ENCODE measurements at places on chromosomes 7 and 10.

- no peak for DNase-seq
Measured at GRCh38 chr7:111654343-111654742, 92.1 kb upstream of the IMMP2L start.

DNA sequence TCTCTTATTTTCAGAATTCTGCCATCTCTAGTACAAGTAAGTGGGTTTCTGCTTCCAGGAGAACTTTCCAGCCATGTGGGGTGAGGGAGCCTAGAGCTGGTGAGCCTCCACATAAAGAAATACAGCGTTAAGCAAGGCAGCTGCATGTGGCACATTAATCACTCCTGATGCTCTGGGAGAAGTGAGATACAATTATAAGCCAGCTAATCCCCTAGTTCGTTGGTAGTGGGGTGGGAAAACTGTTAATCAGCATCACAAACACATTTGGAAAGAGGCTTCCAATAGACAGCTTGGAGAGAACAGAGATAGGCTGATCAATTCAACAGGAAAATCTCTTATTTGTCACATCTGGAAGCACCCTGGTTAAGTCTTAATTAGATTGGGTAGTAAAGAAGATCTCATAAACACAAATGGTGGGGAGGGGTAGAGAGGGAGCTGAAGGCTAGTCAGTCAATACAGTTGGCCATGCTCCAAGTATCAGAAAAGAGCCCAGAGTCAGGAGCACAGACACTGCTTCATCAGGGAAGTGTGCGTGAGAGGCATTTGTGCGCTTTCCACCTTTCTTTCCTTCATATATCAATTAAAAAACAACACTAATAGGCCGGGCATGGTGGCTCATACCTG, 130.6 kb downstream of the SORCS1 start:
- DNase-seq = no peak

DNA sequence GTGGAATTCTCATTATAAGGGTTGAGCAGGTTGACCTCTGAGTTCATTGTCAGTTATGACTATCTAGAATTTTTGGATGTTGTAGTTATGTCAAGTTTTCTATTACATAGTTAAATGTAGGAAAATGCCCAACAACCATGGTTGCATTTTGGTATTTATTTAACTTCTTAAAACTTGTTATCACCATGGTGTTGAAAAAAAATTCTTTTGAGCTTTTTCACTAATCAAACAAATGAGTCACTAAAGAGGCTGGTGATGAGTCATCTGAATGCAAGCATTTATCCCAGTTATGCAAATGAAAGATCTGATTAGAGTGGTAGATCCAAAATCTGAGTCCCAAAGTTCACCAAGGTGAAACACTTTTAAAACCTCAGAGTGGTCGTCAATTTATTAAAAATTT, 624.7 kb upstream of the IGFBP3 start:
- no peak for DNase-seq

GRCh38 chr10:86715156-86715795, 41.1 kb upstream of the BMPR1A start:
- no peak for DNase-seq

- no peak for DNase-seq
Measured at GRCh38 chr10:86632009-86632800, 22.1 kb upstream of the OPN4 start.

DNA sequence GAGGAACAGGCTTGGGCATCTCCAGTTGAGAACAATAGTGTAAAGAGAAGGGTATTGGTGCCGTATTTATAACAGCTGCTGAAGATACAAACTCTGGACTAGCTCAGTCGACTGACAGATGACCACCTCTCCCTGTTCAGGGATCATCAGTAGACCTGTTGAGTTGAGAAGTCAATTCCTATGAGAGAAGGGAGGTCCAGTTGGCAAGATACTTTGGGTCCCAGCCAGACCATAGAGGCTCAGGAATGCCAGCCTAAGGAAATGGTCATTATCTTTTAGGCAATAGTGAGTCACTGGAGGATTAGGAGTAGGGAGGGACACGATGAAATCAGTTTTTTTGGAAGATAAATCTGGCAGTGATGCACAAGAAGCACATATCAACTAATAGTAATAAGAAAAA, 202.9 kb downstream of the TRIL start:
- no peak for DNase-seq

DNA sequence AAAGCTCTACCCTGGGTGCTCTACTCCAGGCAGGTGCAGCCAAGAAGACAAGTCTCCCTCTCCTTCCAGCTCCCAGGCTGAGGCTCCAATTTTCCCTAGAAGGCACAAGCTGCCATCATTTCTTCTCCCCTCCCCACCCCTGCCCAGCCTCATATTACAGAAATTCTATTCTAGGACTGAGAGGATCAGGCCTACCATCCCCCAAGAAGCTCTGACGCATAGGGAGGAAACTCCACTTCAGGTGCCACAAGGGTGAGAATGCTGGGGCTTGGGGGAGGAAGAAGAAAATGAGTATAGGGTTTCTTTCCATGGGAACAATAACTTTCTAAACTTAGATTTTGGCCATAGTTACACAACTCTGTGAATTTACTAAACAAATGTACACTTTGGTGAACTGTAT, 35.3 kb downstream of the FEZF1 start:
- DNase-seq = no peak

GRCh38 chr10:58372607-58373441, 12.4 kb upstream of the TFAM start:
- no peak for DNase-seq

- DNase-seq = no peak
Measured at GRCh38 chr7:88322151-88322550, 15.5 kb upstream of the STEAP4 start.

GRCh38 chr10:107409522-107409921, 245.0 kb upstream of the SORCS1 start:
- DNase-seq = no peak

DNA sequence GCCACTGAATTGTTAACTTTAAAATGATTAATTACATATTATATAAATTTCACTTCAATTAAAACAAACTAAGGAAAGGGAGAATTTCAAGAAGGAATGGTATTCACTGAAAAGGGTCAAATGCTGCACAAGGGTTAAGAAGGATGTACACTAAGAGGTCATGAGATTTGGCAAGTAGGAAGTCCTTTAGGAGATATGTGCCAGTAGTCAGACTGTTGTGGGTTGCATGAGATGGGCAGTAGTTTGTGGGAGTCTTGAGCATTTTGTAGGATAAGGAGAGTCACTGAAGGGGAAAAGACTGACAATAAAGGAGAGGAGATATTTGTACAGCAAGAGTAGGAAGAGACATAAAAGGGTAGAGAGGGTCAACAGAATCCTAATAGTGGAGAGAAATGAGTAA, 12.4 kb upstream of the PTPN12 start:
- no peak for DNase-seq

- DNase-seq = no peak
Measured at GRCh38 chr10:85650791-85651496, 715.7 kb downstream of the GRID1 start.

- no peak for DNase-seq
Measured at GRCh38 chr7:40843338-40843985, 708.7 kb downstream of the SUGCT start.

DNA sequence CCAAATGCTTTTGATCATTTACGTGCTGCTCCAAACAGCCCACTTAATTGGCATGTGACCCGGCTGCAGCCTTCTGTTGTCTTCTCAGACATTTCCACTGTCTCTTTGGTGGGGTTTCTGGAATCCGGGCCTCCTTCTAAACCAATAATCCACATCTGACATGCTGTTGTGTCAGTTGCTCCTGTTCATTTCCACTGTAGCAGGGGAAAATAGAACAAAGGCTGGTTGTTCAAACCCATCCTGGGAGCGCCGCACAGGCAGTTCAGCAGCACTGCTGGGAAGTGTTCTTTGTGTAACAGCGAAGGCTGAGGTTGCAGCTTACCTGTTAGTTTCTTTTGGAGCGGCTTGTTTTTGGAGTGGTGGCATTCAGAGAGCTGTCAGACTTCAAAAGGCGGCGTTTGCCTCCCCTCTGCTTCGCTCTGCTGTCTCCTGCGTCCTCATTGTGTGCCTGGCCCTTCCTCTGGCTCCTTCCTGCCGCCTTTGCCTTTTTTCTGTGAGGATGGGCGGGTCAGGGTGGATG, 149.4 kb downstream of the SNX10 start:
- no peak for DNase-seq

- DNase-seq = no peak
Measured at GRCh38 chr7:111853201-111853990, 291.1 kb upstream of the IMMP2L start.

DNA sequence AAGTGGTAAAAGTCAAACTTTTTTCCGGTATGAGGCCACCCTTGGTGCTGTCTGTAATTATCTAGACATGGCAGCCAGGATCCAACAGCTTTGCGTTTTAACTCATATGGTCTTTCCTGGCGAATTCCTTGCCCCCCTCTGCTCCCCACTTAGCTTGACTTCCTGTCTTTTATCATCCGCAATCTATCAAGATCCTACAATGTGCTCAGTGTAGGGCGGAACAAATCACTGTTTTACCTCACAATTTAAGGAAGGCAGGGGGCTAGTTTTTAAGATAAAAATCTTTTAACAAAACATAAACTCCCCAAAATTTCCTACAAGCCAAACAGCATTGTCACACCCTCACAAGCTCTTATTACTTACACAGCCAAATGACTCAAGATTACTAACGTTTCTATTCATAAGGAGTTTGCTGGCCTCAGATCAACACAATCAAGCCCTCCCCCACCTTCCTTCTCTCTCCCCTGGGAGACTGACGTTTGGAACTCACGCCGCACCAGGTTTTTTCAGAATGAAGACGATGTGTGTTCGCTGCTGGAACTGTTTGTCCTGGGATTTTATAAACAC, 1.3 kb upstream of the CDK14 start:
- DNase-seq = no peak

GRCh38 chr10:60778971-60779796, 906 bp downstream of the CDK1 start:
- DNase-seq = peak; percentile 48
